ENCODE measurements at places on chromosomes 1 and 21. TPM values are rescaled to one million over a fixed set of nuclear protein-coding genes. Genes with fewer than 3 reads are reported as not detected.

GRCh38 chr1:162872981-162873380 lies 12.0 kb upstream of the CCDC190 start:
- no peak for DNase-seq

- no peak for DNase-seq
Measured at GRCh38 chr1:119227456-119227855, 87.0 kb upstream of the WARS2 start.

GRCh38 chr1:203173566-203173965 lies 2.1 kb downstream of the MYBPH start:
- no peak for DNase-seq

DNA sequence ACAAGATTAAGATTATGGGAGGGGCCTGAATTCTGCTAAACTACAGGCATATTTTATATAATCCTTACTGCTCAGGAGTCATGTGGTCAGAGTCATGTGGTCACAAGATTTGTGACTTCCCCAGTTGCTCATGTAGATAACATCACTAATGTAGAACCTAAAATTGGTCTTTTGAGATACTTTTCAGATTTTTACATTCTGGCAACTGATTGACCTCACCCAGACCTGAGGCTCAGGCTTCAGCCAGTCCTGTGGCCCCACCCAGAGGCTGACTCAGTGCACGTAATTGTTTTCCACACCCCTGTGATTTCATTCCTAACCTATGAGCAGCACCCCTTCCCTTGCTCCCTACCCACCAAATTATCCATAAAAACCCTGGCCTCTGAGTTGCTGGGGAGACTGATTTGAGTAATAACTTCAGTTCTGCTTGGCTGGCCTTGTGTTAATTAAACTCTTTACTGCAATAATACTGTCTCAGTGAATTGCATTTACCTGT lies 41.7 kb upstream of the ZNF326 start:
- peak; percentile 56 for DNase-seq

Gene RHD
- not detected for total RNA-seq

Gene GJA9
- not detected for total RNA-seq
